ENCODE measurements at places on chromosomes 12 and 14.

DNA sequence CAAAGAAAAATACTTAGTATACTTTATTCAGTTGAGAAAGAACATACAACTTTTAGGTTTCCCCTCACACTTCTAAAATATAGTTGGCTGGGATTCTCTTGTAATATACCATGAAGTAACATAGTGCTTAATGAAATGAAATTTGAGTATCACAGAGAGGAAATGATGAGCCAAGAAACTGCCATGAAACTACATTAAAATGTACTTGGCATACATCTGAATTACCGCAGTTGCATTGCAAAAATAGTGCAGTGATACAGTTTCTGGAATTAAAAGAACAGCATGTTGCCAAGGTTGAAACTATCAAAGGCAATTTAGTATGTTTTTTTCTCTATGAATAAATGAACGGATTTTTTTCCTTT is 389.2 kb downstream of the TMEM117 start:
- DNase-seq, result no peak

GRCh38 chr12:102879144-102879763 is 37.8 kb downstream of the PAH start:
- DNase-seq, result peak; percentile 63

DNA sequence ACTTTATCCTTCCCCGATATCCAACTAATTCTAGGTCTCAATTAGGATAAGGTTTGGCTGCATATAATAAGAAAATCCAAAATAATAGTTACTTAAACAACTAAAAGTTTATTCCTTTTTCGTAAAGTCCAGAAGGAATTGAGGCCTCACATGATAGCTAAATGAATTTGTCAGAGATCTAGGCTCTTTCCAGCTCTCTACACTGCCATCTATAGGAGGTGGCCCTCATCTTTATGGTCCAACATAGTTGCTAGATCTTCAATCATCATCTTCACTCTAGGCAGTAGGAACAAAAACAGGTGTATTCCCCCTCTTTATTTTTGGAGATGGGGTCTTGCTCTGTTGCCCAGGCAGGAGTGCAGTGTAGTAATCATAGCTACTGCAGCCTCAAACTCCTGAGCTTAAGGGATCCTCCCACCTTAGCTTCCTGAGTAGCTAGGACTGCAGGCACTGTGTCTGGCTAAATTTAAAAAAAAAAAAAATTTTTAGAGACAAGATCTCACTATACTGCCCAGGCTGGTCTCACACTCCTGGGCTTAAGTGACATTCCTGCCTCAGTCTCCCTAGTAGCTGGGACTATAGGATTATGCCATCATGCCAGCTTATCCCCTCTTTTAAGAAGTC is 46.5 kb upstream of the SAV1 start:
- DNase-seq, result peak; percentile 52

DNA sequence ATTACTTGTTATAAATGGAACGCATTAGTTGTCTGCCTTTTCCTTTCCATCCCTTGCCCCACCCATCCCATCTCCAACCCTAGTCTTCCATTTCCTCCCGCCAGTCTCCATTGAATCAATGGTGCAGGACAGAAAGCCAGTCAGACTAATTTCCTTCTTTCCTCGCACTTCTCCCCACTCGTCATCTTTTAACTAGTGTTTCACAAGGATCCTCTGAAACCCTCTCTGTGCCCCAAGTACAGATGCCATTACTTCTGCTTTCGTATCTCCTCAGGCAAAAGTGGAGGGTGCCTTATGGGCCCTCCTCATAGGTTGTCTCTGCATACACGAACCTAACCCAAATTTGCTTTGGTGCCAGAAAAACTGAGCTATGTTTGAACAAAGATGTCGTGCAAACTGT is 4.2 kb downstream of the DAZAP2 start:
- no peak for DNase-seq

GRCh38 chr12:65594409-65594808 is 229.9 kb upstream of the HMGA2 start:
- DNase-seq, result peak; percentile 26

- no peak for DNase-seq
These were observed 62.4 kb downstream of the GSC start for GRCh38 chr14:94707494-94707893.

- no peak for DNase-seq
These were observed 219.3 kb upstream of the EEA1 start for GRCh38 chr12:93148412-93148811.

- no peak for DNase-seq
These were observed 62.9 kb upstream of the PSMA6 start for GRCh38 chr14:35229084-35229791.

DNA sequence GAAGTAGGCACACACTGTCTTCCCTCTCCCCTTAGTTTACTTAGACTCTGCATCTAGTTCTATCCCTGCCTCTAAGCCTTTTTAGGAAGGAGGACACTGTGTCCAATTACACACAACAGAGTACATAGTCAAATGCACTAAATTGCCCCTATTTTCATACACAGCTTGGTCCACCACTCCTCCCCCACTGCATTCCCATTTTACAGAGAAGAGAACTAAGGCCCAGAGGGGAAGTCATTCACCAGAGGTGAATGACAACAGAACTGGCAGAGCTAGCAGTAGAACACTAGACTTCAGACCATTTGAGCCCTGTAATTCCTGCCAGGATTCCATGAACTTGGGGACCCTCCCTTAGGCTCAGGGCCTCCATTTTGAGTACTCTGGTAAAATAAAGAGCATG is 1.1 kb upstream of the JPH4 start:
- no peak for DNase-seq

- DNase-seq, result peak; percentile 95
These were observed 36.5 kb upstream of the DYNC1H1 start for GRCh38 chr14:101927859-101928258.

GRCh38 chr14:56154321-56154720 is 36.1 kb downstream of the PELI2 start:
- no peak for DNase-seq

- peak; percentile 49 for DNase-seq
These were observed 209.4 kb upstream of the PRICKLE1 start for GRCh38 chr12:42798811-42799438.

DNA sequence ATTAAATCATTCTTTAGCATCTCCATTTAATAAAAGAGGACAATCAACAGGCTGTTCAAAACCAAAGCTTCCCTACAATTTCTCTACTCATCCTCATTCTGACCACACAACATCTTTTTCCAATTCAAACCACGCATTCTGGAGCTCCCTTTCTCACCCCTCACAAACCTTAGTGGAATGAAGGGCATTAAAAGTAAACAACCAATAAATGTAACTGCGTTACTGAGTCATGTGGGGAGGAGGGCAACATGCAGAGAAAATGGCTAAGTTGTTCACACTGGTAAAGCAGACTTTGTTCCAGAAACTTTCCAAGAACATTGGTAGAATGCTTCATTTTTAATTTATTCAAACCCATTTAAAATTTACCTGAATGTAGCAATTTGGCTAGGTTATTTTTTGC is 19.6 kb downstream of the SOX5 start:
- no peak for DNase-seq

GRCh38 chr12:90112666-90113065 is 404.0 kb upstream of the ATP2B1 start:
- no peak for DNase-seq

- no peak for DNase-seq
These were observed 34.1 kb downstream of the CNTN1 start for GRCh38 chr12:40726366-40726765.

DNA sequence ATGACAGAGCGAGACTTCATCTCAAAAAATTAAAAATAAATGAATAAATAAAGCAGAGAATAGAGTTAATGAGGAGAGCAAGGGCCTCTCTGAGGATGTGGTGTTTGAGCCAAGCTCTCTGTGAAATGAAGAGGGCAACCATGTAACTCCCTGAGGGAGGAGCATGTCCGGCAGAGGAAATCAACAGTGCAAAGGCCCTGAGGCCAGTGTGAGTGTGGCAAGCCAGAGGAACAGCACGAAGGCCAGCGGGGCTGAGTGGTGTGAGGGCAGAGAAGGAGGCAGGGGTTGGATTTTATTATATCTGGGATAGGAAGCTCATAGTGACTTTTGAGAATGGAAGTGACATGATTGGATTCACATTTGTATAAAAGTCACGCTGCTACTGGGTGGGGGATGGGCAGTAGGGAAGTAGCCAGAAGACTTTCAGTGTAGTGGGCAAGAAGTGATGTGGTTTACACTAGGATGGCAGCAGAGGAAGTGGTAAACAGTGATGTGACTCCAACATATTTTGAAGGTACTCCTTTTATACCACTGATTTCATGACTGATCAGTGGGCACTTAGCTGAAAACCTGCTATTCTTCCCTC is 10.3 kb upstream of the LRP1-AS start:
- DNase-seq, result no peak

DNA sequence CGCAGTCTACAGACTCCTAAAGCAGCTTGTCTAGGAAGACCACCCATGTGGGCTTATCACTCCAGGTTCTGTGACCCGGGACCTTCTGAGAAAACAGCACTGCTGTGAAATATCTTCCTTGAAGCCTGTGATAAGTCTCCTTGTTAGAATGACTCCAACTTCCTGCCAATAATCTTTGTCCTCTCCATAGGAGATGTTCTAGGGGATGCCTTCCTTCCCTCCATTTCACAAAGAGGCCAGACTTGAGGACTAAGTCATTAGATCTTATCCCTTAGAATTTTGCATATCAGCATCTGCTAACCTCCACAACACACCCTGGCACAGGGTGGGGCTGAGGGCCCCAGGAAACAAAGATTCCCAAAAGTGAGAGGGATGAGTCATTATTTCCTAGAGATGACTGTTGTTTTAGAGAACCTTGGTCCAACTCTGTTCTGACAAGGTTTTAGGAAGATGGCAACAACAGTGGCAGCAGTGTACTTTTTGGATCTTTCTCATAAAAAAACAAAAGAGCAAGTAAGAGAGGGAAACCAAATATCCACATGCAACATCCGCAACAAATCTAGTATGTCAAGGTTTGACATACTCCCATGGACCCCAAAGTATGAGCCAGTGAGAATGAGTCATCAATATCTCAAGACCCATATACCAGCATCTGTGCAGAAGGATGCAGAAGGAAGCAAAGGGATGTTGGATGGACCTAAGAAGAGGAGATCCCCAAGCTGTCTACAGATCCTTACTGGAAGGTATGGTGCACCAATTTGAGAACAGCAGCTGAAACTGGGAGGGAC is 6.0 kb downstream of the LTB4R start:
- DNase-seq, result no peak

DNA sequence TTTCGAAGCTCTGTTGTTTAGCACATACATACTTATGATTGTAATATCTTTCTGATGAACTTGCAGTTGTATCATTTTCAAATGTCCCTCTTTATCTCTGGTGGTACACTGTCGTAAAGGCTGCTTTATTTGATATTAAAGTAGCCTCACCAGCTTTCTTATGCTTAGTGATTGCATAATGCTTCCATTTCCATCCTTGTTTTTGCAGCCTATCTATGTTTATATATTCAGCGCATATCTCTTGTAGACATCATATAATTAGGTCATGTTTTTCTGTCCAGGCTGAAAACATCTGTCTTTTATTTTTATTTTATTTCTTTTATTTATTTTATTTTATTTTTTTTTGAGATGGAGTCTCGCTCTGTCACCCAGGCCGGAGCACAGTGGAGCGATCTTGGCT is 34.6 kb downstream of the ACAD10 start:
- no peak for DNase-seq

GRCh38 chr12:33439587-33440011 is at the start of gene SYT10:
SYT10 (minus strand) TSS chr12:33439819; CDS start chr12:33439522, 297 bp downstream.
- DNase-seq, result no peak

GRCh38 chr12:42960087-42960527 is 370.6 kb upstream of the PRICKLE1 start:
- no peak for DNase-seq

DNA sequence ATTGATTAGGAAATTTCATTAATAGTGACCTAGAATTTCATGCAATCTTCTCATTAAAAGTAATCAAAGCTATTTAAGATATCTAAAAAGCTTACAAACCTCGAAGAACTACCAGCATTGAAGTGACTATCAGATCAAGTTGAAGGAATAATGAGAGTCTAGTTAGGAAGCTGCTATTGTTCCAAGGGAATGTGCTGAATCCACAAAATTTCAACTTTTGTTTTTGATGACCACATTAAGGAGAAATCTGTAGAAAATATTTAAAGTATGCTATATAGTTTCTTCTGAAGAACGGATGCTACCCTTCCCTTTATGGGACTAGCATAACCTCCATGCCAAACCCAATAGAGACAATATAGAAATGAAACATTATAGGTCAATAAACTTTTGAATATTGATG is 2.5 kb upstream of the CTSG start:
- DNase-seq, result no peak

- DNase-seq, result peak; percentile 68
These were observed 67.3 kb downstream of the RCOR1 start for GRCh38 chr14:102659797-102660196.

- DNase-seq, result peak; percentile 53
These were observed 1.0 kb upstream of the SOCS2 start for GRCh38 chr12:93571365-93571924.

DNA sequence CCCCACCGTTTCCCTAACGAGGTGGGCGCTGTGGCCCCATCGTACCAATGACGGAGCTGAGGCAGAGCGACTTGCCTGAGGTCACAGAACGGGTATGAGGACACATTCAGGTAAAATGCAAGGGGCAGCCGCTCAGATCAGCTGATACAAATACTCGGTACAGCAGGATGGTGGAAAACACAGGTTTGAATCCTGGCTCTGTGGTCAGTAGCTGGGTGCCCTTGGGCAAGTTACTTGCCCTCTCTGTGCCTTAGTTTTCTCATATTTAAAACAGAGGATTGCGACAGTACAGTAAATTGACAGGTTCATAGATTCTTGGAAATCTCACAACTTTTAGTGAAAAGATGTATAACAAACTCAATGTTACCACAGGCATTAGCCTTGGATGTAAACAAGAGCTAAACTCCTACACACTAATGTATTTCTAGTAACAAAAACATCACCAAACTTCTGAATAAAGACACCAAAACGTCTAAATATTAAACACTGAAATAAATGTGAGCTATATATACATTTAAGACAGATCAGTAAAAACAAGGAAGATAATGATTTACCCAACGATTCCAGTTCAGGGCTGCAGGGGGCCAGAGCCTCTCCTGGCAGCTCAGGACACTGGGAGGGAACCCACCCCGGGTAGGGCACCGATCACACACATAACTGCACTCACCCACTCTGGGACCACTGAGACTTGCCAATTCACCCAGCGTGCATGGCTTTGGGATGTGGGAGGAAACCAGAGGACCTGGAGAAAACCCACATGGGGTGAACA is 128.4 kb downstream of the RBM19 start:
- DNase-seq, result no peak

DNA sequence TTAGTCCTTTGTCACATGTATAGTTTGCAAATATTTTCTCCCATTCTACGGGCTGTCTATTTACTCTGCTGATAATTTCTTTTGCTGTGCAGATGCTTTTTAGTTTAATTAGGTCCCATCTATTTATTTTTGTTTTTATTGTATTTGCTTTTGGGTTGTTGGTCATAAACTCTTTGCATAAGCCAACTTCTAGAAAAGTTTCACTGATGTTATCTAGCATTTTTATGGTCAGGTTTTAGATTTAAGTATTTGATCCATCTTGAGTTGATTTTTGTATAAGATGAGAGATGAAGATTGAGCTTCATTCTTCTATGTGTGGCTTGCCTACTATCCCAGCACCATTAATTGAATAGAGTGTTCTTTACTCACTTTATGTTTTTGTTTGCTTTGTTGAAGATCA is 1008.4 kb upstream of the ATXN7L3B start:
- no peak for DNase-seq

- peak; percentile 17 for DNase-seq
These were observed 100.0 kb downstream of the DUSP6 start for GRCh38 chr12:89252284-89252683.

- no peak for DNase-seq
These were observed 47.0 kb upstream of the PTGR2 start for GRCh38 chr14:73804636-73805035.
